ENCODE measurements at places on chromosomes 3 and 15. TPM values are rescaled to one million over a fixed set of nuclear protein-coding genes. Genes with fewer than 3 reads are reported as not detected.

Gene SLC25A36
- total RNA-seq, result 46.1 TPM

Gene SLC9A9
- 15.2 TPM for total RNA-seq

Gene KLHL40
- not detected for total RNA-seq

Gene TMEM207
- total RNA-seq, result not detected
